Stimulated activated CD4-positive, alpha-beta T cell treated with anti-CD3 and anti-CD28 coated beads, Interleukin-1b, Interleukin-23, amount 100 ng/mL, for 4 hours (primary cell): ENCODE measurements at places on chromosomes 13 and 19.

DNA sequence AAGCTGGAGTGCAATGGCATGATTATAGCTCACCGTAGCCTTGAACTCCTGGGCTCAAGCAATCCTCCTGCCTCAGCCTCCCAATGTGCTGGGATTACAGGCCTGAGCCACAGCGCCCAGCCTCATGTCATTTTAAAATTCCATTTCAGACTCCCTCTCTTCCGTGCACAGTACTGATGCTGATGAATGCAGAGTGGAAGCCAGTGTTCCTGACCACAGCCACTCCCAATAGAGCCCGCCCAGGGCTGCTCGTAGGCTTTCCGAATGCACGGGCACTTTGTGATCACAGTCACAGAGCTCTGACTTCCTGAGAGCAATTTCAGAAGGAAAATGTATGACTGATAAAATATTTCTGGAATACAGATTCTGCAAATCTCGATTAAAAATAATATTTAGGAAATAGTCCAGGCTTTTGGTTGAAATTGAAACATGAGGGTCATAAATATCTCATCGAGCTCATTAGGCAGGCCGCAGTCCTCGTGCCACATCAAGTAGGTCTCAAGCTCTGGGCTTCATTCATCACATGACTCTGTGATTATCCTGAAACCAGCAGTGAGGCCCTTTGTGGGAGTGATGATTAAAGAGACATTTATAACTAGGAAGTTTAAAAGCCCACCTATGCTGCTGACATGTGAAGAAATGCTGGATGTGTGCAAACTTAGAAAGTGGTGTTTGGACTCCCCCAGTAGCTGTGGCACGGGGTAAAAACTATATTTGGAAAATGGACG is 38.9 kb upstream of the AMER2 start:
- DNase-seq = no peak

GRCh38 chr13:40440990-40441820 is 225.2 kb downstream of the FOXO1 start:
- DNase-seq = no peak

GRCh38 chr19:31114585-31114984 is 234.7 kb downstream of the TSHZ3 start:
- DNase-seq = no peak

GRCh38 chr19:53019684-53020083 is 6.0 kb downstream of the ERVV-1 start:
- DNase-seq = no peak

- no peak for DNase-seq
Observed at GRCh38 chr13:113001241-113002140, 32.5 kb downstream of the MCF2L start.

- no peak for DNase-seq
Observed at GRCh38 chr13:76644906-76645305, 241.3 kb downstream of the KCTD12 start.
